ENCODE measurements at places on chromosomes 3 and 15.

- no peaks in the 10 kb centered on the region for H3K27me3 ChIP-seq
- H3K36me3 ChIP-seq = no peaks in the 10 kb centered on the region
- H3K4me1 ChIP-seq = peaks cover 18% of the 10 kb centered on the region
- H3K27ac ChIP-seq = no peak overlapping the region
- H3K4me3 ChIP-seq = no peak overlapping the region
These were observed 2.5 kb downstream of the EIF4E3 start for GRCh38 chr3:71722693-71723092.

DNA sequence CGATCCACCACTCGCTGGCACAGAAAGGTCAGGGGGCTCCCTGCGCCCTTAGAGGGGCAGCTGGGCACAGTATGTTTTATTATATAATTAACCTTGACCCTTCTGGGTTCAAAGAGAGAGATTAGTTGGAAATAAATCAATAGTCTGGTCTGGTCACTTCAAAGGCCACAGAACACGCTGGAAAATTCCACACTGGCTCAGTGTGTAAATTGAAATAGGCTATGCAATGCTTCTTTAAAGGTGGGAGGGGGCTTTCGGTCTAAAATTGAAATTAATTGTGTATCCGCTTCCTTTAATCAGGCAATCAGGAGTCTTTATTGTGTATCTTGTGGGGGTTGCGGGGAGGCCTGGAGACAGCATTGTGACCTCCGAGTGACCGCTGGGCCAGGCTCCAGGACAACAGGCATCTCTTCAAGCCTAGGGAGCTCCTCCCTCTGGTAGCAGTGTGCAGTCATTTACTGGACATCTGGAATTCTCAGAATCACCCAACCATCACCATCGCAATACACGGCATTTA is 8.0 kb downstream of the RNU5B-1 start:
- no peak overlapping the region for H3K27ac ChIP-seq
- no peak for DNase-seq
- H3K27me3 ChIP-seq = no peaks in the 10 kb centered on the region
- H3K4me3 ChIP-seq = no peak overlapping the region
- H3K4me1 ChIP-seq = no peaks in the 10 kb centered on the region

DNA sequence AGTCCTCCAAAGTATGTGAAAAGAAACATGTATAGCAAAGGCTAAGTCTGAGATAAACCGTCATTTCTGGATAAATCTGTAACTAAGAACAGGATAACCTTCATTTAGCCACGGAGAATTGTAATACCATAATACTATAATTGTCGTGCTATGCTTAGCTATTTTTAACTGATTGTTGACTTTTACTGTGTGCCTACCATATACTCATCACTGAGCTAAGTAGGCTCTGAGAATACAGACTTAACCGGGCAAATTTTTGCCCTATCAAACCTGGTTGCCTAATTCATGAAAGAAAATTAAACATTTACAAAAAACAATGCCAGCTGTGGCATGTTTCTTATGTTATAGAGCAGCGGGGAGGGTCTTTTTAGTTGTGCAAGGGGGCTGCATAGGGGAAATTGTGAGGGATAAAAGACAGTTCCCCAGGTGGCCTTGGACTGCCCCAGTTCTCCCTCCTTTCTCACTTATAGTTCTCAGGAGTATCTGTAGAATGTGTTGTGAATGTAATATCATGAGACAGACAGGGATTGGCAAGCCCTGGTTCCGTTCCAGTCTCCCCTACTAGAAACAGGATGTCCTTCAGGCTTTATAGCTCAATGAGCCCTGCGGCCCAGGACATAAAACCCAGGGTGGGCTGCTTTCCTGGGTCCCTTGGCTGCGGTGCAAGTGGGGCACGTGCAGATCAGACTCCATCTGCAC is 318.5 kb downstream of the GBE1 start:
- no peaks in the 10 kb centered on the region for H3K27me3 ChIP-seq
- no peak overlapping the region for H3K27ac ChIP-seq
- DNase-seq = no peak
- no peaks in the 10 kb centered on the region for H3K4me1 ChIP-seq
- no peak overlapping the region for H3K4me3 ChIP-seq

DNA sequence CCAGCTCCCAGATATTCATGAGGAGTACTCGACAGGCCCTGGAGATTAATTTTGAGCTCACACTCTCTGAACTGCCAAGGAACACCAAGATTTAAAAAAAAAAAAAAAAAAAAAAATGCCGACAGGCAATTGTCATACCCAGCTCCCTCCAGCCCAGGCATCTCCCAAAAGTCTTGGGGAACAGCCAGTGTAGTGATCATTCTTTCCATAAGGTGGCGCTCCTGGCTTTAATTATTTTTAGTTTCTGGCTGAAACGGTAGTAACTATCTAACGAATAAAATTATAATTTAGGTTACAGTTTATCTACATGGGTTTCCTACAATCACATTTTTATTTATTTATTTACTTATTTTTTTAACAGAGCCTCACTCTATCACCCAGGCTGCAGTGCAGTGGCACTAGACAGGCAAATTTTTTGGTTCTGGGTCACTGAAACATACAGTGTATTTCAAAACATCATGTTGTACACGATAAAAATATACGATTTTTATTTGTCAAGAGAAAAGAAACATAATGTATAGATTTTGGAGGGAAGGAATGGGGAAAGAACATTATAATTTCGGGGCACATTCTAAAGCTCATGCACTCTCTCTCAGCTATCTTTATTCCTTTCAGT is 157.3 kb downstream of the ADAMTS9 start:
- H3K36me3 ChIP-seq = no peaks in the 10 kb centered on the region
- peaks cover 9% of the 10 kb centered on the region for H3K4me1 ChIP-seq
- H3K4me3 ChIP-seq = no peak overlapping the region
- H3K27me3 ChIP-seq = no peaks in the 10 kb centered on the region
- no peak overlapping the region for H3K27ac ChIP-seq
- peak; percentile 75 for DNase-seq

DNA sequence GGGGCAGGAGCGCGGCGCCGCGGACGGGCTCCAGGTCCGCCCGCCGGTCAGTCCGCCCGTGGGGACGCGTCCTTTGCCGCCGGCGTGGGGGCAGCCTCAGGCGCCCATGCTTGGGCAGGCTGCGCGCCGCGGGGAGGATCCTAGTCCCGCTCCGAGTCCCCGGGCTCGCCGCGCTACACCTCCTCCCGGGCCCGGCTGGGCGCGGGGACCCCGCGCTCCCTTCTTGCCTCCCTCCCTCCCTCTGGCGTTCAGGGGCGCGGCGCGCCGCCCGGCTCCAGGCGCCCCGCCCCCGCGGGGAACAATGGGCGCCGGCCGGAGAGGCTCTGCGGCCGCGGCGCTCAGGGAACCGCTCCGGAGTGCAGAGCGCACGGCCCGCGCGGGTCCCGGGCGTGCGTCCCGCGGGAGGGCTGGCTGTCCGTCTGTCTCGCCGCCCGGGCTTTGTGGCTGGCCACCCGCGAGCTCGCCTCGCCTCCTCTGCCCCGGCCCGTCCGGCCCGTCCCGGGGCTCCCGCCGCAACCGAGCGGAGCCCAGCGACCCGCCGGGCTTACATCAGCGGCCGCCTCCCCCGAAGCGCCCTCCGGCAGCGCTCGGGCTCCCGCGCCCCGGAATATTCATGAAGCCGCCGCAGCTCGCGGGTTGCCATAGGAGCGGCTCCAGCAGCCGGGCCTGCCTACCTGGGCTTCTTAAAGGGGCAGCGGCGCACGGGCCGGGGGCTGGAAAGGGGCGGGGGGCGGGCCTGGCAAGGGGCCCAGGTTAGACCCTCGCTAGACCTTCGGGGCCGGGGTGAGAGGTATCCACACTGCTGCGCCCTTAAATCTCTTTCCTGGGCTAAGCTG is at the start of gene HCN4:
TSS of gene HCN4 (minus strand) at position 658 of the 836 bp plus-strand sequence. CDS start 688 bp downstream, outside the sequence.
- peaks cover 24% of the 10 kb centered on the region for H3K4me1 ChIP-seq
- peaks cover 23% of the 10 kb centered on the region for H3K27me3 ChIP-seq
- H3K36me3 ChIP-seq = no peaks in the 10 kb centered on the region
- no peak within 1 kb of the TSS for H3K4me3 ChIP-seq
- no peak for DNase-seq

DNA sequence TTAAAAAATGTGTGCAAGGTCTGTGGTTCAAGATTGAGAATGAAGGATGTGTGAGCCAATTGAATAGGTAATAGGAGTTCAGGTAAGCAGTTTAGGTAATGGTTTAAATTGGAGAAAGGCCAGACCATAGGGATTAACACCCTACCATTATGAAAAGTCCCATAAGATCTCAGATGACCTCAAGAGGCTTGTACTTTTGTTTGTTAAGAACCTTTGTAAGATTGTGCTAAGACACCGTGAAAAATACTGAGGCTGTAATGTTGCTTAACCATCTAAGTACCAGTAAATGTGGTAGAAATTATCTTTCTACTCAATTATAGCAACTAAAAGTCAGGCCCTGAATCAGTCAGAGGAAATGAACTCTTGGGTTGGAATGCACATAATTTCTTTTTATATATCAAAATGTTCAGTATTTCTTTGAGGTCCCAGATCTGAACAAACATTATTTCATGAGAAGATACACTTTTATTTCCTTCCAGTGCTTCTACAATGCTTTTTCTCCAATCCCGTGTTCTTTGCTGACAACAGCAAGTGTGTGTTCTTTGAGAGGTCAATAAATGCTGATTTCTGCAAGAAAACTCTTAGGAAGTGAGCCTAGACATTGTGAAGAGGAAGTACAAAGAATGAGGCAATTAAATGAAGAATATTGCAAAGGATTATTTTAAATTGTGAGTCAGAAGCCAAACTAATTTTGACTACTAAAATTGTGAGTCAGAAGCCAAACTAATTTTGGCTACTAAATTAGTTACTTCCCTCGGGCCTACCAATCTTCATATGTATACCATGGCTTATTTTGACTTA is 66.4 kb downstream of the TCF12 start:
- H3K4me3 ChIP-seq = no peak overlapping the region
- H3K27ac ChIP-seq = no peak overlapping the region
- no peak for DNase-seq
- peaks cover 17% of the 10 kb centered on the region for H3K4me1 ChIP-seq

- no peak overlapping the region for H3K4me3 ChIP-seq
- no peaks in the 10 kb centered on the region for H3K27me3 ChIP-seq
- no peak overlapping the region for H3K27ac ChIP-seq
- DNase-seq = no peak
- no peaks in the 10 kb centered on the region for H3K4me1 ChIP-seq
These were observed 415.3 kb upstream of the WNT5A start for GRCh38 chr3:55902221-55902900.

- no peak overlapping the region for H3K4me3 ChIP-seq
- no peaks in the 10 kb centered on the region for H3K4me1 ChIP-seq
- no peak overlapping the region for H3K27ac ChIP-seq
- no peaks in the 10 kb centered on the region for H3K27me3 ChIP-seq
- no peak for DNase-seq
These were observed 31.0 kb downstream of the NEK4 start for GRCh38 chr3:52739730-52740129.

DNA sequence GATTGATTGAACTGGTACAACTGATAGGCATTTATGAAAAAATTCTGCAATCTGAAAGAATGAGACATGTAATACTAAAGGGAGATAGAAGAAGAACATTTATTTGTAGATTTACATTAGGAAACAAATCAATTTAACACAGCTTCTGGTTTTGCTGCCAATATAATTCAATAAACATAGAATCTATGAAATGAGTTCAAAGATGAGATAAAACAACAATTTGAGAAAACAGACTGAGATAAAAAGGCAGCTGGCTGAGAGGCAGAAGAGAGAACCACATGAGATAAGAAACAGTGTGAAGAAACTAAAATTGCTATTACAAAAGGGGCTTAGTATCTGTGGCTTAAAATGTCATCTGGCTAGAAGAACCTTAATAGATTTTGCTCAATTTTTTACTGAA is 176.6 kb downstream of the PYDC2 start:
- no peak overlapping the region for H3K27ac ChIP-seq
- no peaks in the 10 kb centered on the region for H3K36me3 ChIP-seq
- no peaks in the 10 kb centered on the region for H3K4me1 ChIP-seq
- no peaks in the 10 kb centered on the region for H3K27me3 ChIP-seq

Data from body of pancreas (tissue), 4 donors.